ENCODE measurements at places on chromosomes 1 and 21.

- no peak for DNase-seq
These were observed 3.5 kb downstream of the CEP170 start for GRCh38 chr1:243251539-243251938.

GRCh38 chr21:31988492-31989290 is 115.9 kb downstream of the HUNK start:
- DNase-seq = no peak

DNA sequence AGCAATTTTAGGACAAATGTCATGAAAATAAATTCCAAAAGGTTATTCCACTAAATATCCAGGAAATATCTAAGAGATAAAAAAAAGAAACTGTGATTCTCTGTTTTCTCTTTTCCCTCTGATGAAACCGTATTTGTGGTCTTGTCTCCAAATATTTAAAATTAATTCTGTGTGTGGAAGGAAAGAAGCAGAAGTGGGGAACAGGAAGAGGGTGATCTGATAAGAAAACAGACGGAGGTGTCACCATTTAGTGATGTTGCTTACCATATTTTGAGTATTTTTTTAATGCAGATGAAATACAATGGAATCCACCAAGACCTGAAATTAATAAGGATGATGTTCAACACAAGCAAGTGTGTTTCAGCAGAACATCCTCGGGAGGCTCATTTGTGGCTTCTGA is 29.6 kb downstream of the CLCA1 start:
- no peak for DNase-seq

DNA sequence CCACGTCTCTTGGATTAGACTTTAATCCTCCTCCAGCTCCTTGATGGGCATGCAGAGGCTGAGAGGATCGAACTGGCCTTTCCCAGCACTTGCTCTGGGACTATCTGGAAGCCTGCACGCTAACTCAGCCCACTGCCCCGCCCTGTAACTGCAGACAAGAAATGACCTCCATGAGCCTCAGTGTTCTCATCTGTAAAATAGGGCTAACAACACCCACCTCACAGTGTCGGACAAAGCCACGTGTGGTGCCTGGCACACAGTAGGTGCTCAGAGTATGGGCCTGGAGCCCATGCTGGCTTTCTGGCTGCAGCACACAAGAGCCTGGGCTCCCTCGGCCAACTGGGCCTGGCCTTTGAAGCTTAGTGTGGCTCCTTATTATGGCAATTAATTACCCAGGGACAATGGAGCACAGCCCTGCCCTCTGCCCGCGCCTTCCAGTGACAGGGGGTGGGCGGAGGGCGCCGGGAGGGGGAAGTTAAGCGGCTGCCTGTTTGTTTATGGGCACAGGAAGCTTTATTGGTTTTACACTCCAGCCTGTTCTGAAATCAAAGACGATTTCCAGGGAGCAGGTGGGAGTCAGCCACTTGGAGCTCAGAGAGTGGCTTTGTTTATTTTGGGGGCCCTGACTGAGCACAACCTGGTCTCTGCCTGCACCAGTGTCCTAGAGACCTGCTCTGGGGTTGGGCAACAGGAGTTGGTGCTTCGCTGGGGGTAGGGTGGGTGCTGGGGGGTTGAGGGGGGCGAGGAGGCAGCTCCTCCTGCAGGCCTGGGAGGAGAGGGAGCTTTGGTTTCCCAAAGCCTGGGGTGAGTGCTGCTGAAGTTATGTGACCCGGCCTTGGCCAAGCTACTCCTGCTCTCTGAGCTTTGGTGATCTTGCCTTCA is 31.0 kb downstream of the PAX7 start:
- no peak for DNase-seq

GRCh38 chr1:201606623-201607022 is 67.7 kb downstream of the NAV1 start:
- no peak for DNase-seq

DNA sequence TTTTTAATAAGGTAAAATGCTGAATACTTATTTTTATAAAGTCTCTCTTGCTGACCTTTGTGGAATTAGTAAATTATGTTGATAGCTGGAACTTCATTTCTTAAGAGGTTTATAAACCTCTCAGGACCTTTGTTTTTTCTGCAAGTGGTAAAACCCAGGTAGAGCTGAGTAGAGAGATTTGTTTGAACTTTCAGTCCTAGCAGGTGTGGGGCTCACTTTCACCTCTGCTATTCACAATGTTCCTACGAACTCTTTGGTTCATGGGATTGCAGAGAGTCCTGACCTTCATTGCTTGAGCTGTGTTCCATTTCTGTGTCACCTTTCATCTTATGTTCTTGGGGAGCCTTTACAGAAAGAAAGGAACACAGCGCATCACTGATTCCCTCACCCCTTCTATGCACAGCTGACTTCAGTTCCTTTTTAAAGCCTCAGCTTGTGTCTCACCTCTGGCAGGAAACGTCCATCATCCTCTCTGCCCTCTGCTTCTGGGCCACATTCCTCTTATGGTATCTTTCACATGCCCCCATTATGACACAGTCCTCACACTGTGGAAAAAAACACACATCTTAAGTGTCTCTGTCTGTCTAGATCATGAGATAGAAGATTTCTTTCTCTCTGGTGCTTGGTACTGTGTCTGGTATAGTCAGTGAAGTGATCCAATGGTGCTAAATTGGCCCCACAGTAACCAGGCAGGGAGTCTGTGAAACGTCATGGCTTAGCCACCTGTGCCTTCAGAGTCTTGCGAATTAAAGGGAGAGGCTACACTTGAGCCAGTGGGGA is 262.5 kb upstream of the B3GALT2 start:
- DNase-seq = no peak

GRCh38 chr1:73943270-73943669 is 254.7 kb downstream of the LRRIQ3 start:
- DNase-seq = no peak

GRCh38 chr1:225762002-225762441 is 15.6 kb upstream of the SRP9 start:
- DNase-seq = no peak

DNA sequence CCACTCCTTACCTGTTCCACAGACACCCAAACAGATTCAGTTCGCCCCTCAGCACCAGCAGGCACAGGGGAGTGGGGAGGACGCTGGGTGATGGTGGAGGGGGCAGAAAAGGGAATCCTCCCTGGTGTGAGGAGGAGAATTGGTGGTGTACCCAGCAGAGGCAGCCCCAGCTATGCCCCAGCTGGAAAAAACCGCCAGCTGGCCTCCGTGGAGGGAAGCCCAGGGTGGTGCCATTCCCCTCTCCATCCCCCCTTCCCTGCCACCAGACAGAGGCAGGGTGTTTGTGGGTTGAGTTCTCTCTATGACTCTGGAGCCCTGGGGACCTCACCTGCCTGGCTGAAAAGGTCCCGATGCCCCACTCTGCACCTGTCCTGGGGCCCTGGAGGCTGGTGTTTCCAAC is 27.9 kb downstream of the OPTC start:
- DNase-seq = no peak

Data from stimulated activated CD4-positive, alpha-beta T cell treated with anti-CD3 and anti-CD28 coated beads, Interleukin-1b, Interleukin-23, amount 100 ng/mL, for 1 hour (primary cell).